ENCODE measurements at places on chromosomes 2 and 18.

DNA sequence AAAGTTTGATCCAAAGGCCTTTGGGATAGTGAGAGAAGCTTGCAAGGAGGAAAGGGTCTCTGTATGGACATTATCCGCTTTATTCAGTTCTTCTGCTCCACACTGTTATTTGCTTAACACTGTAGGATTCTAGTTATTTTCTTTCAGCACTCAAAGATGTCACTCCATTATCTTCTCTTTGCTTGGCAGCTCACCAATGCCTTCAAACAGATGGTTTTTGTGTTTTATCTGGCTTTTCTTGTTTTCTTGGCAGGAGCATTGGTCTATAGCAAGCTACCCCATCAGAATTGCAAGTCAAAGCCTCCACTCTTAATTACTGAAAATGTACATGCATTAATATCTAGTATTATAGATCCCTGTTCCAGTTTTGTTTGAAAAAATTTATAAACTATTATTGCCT is 138.8 kb downstream of the EVA1A start:
- DNase-seq = no peak

- no peak for DNase-seq
Observed at GRCh38 chr2:48587961-48588360, 29.7 kb upstream of the GTF2A1L start.

DNA sequence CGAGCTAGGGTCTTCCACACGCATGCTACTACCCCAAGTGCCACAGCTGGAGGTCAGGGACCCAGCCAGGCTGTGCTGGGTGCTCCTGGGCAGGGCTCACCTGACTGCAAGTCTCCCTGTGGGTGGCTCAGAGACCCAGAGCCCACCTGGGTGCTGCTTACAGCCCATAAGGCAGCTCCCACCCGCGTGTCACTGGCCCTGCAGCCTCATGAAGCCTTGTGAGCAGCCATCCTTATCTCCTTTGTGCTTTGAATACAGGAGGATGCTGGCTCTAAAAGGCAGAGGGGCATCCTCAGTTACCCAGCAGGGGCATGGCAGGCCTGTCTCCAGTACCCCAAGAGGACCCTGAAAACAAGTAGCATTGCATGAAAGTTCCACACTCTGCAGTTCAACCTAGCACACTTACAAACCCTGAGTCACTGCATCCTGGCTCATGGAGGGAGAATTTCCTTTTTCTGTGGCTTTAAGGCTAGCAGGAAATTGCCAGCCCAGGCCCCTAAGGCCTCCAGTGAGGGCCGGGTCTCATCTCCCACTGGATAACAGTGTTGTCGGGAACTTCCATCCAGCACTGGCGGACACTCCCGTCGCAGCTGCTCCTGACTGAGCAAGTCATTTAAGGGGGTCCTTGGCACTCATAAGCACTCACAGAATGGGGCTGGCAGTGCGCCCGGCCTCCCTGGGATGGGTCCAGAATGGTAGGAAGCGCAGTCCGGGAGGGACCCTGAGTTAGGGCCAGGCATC is 137.1 kb downstream of the RPIA start:
- DNase-seq = no peak

DNA sequence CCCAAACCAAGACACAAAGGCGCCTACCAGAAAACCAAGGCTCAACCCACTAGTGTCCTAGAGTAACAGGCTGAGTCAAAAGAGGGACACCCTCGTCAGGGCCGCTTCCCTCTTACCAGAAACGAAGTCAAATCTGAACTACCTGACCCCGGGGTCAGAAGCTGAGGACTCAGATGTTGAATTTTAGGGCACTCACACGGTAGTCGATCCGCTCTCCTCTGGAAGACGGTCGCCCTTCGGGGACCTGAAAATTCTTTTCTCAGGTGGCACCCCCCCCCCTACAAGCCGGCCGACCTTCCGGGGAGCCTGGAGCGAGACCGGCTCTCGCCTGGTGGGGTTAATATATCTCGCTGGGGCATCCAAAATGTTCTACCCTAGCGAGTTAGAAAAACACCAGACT is 121.1 kb upstream of the KCNJ3 start:
- no peak for DNase-seq

- no peak for DNase-seq
Observed at GRCh38 chr18:66553824-66554223, 50.1 kb downstream of the CDH19 start.

DNA sequence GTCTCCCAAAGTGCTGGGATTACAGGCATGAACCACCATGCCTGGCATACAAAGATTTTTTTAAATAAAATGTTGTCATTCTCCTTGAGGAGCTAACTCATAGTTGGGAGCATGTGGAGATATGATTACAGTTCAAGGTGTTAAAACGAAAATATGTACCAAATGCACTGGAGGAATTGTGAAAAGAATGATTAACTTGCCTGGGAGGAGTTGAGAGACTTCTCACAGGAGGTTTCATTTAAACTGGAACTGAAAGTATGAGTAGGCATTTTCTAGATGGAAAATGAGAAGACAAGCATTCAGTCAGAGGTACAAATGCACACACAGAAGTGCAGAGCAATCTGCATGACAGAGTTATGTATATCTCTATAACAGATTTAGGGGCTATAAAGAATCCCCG is 126.6 kb upstream of the PDE1A start:
- DNase-seq = no peak

GRCh38 chr2:234091883-234092282 is 41.4 kb downstream of the SPP2 start:
- DNase-seq = no peak
